Suppressor macrophage treated with lipopolysaccharide for 4 hours (primary cell): ENCODE measurements at places on chromosomes 6 and 20.

DNA sequence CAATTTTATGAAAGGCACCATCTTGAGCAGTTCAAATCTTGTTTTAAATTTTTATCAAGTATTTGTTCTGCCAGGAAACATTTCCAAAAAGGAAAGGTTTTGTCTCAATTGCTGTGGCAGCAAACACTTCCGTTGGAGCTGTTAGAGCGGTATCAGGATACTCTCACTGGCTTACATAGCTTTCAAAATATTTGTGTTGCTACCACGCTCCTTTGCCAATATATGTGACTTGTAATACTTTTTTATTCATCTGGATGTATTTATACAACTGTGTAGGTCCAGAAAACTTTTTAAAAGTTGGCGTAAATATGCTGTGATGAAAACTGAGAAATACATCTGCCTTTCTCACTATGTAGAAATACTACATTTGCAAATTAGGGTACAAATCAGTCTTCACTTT lies 37.8 kb upstream of the NHSL1 start:
- no peak for DNase-seq

DNA sequence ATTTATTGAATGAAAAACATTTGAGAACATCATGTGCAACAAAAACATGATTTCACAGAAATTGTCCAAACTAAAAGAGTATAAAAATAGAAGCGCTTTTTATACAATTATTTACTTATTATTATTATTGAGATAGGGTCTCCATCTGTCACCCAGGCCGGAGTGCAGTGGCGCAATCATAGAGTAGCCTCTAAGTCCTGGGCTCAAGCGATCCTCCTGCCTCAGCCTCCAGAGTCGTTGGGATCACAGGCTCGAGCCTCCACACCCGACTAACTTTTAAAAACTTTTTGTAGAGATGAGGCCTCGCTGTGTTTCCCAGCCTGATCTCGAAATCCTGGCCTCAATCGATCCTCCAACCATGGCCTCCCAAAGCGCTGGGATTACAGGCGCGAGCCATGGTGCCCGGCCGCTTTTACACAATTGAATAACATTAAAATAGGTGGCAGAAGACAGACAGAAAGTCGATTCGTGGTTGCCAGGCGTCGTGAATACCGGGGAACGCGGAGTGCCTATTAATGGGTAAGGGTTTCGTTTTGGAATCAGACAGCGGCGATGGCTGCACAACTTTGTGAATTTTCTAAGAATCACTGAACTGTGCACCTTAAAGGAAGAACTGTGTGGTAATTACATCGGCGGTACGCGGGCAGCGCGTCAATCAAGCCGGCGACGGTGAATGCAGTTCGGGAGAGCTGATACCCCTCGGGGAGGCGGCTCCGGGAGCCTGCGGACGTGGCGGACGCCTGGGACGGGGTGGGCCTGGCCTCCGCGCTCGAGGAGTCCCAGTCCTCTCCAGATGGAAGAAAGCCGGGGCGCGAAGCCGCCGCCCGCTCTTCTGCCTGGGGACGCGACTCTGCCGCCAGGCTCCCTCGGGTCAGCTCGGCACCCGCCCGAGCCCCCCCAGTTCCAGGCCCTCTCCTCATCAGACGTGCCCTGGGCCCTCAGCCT lies 807 bp downstream of the TBC1D20 start:
- peak; percentile 61 for DNase-seq

DNA sequence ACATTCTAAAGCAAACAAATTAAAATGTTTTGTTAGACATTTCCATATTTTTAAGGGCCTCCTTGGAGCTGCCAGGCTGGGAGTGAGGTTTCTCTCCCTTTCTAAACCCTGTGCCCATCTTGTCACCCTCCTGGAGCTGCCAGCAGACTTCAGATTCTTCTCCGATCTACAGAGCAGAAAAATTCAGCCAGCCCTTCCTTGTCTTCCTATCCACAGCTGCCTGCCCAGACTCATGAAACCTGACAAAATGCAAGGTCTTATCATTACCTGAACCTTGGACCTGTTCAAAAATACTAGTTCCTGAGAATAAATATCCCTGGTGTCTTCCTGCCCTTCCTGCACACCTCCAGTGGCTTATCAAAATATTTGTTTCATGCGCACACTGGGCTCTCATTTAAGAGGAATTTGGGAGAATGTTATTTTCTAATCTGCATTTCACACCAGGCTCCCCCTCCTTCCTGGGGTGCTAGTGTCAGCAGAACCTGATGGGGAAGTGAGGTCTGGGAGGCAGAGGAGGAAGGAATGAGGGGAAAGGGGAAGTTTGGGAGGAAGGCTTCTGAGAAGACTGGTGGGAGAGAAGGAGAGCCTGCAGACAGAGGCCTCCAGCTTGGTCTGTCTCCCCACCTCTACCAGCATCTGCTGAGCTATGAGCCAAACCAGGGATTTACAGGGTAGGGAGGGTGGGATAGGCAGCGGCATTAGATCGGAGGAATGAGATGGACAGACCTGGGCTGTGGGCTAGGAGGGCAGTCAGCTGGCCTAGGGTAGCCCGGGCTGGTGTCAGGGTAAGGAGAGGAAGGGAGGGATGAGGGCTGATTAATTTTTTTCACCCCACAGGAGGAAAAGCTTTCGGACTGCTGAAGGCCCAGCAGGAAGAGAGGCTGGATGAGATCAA lies at the start of gene AIF1:
Gene AIF1 (plus strand): TSS at position 551 of the 895 bp plus-strand sequence. CDS start 96 bp downstream, at position 647.
- peak; percentile 76 for DNase-seq

GRCh38 chr6:125963817-125964216 lies 7.2 kb downstream of the HINT3 start:
- no peak for DNase-seq

GRCh38 chr6:83008626-83009025 lies 57.0 kb downstream of the UBE3D start:
- DNase-seq, result no peak

DNA sequence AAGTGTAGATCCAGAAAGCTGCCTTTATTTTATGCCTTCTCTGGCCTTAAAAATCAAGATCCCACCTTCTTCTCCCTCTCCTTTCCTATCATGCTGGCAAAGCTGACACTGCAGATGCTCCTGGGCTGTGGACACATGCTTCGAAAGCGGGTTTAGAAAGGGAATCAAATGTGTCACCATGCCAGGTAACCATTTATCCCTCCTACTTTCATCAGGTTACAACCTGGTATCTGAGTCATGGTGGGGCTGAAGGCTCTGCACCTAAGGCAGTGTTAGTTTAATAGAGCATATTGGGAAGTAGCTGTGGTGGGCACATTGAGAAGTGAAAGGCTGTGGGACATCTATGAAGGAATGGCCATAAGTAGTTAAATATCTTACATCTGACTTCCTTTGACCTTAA lies 69.8 kb downstream of the GJA1 start:
- no peak for DNase-seq

DNA sequence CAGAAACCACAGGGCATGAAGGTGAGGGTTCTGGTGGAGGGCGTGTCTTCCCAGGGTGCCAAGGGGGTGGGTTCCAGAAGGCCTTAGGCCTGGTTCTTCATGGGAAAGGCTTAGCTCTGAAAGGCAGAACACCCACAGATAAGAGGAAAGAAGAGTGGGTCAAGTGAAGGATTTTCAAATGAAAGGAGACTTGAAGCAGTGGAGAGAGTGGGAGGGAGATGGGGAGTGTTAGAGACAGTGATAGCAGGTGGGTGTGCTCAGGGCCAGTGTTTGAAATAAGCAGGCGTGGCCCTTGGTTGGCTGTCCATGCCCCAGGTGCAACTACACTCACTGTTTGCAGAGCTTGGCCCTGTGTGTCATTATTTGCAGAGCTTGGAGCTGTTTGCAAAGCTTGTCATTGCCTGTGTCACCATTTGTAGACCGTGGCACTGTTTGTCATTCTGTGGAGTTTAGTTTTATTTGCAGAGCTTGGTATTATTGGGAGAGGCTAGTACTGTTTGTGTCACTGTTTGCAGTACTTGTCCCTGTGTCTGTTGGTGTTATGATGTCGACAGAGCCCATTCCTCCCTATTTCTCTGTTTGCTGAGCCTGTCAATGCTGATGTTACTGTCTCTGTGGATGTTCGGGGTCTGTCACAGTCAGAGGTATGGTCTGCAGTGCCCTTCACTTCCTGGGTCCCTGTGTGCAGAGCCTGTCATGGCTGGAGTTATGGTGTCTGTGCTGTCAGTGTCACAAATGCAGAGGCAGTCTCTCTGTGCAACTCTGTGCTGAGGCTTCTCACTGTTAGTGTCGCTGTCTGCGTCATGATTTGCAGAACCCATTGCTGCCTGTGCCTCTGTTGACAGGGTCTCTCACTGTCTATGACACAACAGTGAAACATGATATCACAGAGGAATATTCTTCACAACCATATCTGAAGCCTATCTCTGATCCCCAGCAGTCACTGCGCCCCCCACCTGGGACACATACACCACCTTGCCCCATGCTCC lies 127.7 kb upstream of the LRFN2 start:
- DNase-seq, result no peak

DNA sequence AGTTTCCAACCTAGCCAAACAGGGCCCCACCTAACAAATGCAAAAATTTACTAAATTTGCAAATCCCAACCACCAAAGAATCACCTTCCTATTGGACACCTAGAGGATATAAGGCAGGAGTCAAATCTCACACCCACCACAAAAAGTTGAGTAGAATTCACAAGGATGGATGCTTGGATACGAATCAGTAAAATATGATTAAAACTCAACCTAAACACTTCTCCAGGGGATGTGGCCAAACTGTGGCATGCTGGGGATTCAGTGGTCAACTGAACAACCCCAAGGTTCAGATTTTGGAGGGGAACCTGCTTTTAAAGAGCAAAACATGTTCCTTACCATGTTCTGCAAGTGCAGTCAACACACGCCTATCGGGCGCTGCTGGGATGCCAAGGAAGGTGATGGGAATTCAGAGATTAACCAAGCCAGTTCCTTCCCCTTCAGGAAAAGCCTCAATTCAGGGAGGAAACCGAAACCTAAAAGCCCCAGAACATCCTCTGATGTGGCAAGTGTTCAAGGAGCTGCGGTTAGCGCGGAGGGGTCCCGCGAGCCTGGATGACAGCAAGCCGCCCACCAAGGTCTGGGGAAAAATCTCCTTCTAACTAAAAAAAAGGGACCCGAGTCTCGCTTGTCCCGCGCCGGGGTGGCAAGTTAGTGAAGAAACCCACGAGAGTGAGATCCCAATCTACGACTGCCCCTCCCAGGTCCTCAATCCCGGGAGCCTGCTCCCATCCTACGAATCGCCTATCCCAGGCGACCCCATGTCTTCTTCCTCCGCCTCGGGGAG lies 902 bp downstream of the SAMHD1 start:
- peak; percentile 92 for DNase-seq

GRCh38 chr20:35012227-35013069 lies 56.8 kb downstream of the MYH7B start:
- no peak for DNase-seq

DNA sequence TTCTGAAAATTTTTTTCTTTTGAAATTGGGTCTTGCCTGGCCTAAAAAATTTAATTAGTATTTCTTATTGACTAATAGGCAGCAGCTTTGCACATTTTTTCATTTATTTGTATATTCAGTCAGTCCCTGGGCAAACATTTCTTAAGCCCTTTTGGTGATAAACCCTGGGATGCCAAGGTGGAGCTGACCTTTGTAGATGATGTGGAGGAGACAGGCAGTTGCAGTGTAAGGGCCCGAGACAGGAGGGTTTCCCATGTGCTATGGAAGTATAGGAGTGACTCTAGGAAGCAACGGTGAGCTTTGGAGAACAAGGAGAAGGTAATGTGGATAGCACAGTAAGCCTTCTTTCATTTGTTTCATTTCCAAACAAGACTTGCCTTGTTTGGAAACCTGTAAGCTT lies 3.5 kb downstream of the MYBL2 start:
- no peak for DNase-seq

GRCh38 chr6:54107470-54108090 lies 3.7 kb upstream of the MLIP start:
- no peak for DNase-seq

- DNase-seq, result peak; percentile 55
Observed at GRCh38 chr6:4936681-4937041, 67.2 kb downstream of the RPP40 start.

- no peak for DNase-seq
Observed at GRCh38 chr20:40677343-40677924, 11.6 kb downstream of the MAFB start.

GRCh38 chr20:10591946-10592521 lies 81.8 kb downstream of the JAG1 start:
- no peak for DNase-seq

- DNase-seq, result no peak
Observed at GRCh38 chr6:50116797-50117542, 67.2 kb upstream of the DEFB112 start.

- DNase-seq, result peak; percentile 48
Observed at GRCh38 chr6:33589731-33590530, 9.9 kb upstream of the BAK1 start.

DNA sequence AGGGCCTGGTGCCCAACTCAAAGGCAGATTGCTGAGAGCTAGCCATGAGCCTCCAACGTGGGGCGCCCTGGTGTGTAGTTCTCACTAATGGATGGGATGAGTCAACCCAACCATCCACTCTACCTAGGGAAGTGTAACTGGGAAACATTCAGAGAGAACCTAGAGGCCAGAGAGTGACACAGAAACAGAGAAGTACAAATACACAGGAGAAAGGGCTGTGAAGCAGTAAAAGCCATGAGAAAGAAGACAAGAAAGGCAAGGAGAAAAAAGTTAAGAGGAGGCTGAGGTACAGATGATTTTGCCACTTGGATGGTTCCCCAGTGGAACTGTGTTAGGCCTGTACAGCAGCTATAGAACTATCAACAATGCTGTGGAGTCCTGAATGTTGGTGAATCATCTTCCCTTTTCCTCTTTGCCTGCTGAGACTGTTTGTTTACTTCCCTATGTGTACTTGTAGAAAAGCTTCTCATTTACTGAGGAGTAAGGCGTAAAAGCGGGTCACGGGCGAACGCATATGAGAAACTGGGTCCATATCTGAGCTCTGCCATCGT lies 39.0 kb downstream of the MAN1A1 start:
- peak; percentile 61 for DNase-seq

DNA sequence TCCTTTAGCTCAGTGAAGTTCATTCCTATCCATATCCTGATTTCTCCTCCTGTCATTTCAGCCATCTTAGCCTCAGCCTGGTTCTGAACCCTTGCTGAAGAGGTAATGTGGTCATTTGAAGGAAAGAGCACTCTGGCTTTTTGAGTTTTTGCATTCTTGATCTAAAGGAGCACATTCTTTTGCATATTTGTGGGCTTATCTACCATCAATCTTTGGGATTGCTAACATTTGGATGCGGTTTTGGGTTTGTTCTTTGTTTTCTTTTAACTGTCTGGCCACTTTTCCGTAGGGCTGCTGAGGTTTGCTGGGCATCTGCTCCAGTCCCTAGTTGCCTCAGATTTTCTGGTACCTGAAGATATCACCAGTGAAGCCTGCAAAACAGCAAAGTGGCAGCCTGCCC lies 238.3 kb downstream of the EPM2A start:
- no peak for DNase-seq

DNA sequence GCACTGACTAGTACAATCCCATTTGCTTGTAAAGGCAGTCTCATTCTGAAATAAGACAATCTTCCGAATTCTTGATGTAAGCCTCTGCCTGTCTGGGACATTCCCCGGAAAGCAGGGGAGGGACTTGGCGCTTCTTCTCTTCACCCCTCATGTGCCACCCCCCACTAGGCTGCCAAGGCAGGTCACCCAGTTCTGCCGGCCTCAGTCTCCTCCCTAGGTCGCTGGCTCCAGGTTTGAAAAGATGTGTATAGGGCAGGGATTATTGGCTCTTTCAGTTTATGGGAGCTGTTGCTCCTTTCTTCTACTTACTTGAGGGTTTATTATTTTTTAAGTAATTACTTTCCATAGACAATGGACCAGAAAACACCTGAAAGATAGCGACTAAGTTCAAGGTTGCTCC lies 158.1 kb upstream of the RPS6KA2 start:
- DNase-seq, result no peak
